ENCODE measurements at places on chromosomes 3 and 15. TPM values are rescaled to one million over a fixed set of nuclear protein-coding genes. Genes with fewer than 3 reads are reported as not detected.
A peak's percentile ranks its signal among the peaks of the same experiment; 100 is the strongest.

Gene LMAN1L
- 2.2 TPM for total RNA-seq

Gene CD86
- 31.2 TPM for total RNA-seq

Gene SLC27A2
- total RNA-seq, result 0.22 TPM

Gene EBLN2
- total RNA-seq, result 9.4 TPM

Gene PEX5L
- total RNA-seq, result not detected

Gene CHRM5
- total RNA-seq, result not detected

Gene GOLGA6A
- total RNA-seq, result not detected

Gene SI
- not detected for total RNA-seq

Gene LRRC31
- not detected for total RNA-seq

DNA sequence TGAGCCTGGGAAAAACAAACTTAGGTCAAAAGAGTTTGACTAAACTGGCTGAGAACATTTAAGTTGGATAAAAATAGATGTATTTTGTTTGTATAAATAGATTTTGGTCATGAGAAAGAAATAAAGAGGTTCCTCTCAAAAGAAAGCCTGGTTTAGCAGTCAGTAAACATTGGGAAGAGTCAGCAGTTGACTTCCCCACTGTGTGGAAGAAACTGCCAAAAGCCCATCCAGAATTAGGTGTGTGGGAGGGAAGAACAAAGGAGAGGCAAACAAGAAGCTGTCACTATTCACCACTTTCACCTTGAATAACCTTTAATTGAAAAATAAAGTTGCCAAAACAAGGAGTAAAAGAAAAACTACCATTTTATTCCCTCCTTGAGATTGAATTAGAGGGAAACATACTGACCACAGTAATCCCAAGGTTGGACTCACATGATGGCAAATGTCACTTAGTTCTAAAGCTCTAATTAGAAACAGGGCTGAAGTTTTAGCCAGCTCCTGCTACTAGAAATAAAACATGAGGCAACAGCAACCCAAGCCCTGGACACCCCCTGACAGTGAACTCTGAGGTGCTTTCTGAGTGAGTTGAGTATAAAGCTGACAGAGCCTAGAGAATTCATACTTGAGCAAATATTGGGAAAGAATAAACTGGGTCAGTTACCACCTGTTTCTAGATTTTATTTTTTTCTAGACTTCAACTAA is 139.3 kb downstream of the SERPINI1 start:
- DNase-seq, result no peak

- DNase-seq, result no peak
Observed at GRCh38 chr15:37220949-37221670, 120.8 kb upstream of the MEIS2 start.

- no peak for DNase-seq
Observed at GRCh38 chr15:35104526-35105147, 19.5 kb upstream of the NANOGP8 start.

DNA sequence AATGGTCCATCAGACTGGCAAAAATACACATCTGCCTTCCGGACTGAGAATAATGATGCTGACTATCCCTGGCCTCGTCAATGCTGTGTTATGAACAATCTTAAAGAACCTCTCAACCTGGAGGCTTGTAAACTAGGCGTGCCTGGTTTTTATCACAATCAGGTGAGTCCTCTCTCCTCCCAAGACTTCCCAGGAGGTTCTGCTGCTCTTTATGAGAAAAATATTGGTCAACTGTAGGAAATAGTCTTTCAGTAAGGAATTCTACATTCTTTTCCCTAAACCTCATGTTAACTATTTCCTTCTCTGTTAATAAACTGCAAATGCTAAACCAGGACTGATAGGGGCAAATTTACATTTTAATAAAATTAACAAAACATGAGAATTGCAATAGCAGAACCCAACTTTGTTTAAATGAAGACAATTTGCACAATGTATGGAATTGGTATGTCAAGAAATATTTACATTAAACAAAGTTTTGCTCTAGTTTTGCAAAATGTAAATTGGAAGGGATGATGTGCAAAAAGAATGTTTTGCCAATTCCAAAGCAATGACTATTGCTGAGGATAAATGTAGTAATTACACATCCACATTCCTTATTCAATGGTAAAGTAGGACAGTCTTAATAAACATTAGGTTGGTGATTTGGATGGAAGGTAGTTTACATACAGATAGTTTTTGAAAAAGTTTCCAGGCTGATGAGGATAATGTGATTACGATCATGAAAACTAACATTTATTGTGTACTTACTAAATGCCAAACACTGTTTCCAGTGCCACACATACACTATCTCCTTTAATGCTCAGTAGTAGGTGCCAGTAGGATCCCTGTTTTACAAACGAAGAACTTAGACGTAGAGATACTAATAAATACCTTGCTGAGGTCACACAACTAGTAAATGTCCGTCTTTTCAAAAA is 21.1 kb downstream of the UPK1B start:
- DNase-seq, result no peak

GRCh38 chr15:84033793-84034553 is 201.6 kb upstream of the GOLGA6L4 start:
- no peak for DNase-seq

GRCh38 chr3:62242831-62243509 is 130.4 kb downstream of the FEZF2 start:
- no peak for DNase-seq

DNA sequence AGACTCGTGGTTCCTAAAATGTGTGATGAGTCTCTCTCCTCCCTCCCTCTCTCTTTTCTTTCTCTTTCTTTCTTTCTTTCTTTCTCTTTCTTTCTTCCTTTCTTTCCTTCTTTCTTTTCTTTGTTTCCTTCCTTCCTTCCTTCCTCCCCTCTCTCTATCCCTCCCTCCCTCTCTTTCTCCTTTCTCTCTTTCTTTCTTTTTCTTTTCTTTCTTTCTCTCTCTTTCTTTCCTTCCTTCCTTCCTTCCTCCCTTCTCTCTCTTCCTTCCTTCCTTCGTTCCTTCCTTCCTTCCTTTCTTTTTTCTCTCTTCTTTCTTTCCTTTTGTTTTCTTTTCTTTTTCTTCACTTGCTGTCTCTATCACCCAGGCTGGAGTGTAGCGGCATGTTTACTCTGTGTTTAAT is 290.8 kb downstream of the NFKBIZ start:
- no peak for DNase-seq

DNA sequence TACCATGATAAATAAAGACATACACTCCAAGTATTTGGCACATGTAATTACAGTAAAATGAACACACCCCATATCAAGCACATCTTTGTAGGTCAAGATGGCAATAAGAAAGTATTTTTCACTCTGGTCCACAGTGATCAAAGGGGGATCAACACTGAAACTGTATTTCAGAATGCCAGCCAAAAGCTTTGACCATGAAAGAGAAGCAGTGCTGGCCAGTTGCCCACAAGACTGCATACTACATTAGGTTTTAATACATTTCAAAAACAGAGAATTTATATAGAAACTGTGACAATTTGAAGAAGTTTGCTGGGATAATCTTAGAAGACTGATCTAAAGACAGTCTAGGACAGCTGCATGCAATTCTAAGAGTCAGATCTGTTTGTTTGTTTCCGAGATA is 1035.3 kb downstream of the FHIT start:
- DNase-seq, result no peak

DNA sequence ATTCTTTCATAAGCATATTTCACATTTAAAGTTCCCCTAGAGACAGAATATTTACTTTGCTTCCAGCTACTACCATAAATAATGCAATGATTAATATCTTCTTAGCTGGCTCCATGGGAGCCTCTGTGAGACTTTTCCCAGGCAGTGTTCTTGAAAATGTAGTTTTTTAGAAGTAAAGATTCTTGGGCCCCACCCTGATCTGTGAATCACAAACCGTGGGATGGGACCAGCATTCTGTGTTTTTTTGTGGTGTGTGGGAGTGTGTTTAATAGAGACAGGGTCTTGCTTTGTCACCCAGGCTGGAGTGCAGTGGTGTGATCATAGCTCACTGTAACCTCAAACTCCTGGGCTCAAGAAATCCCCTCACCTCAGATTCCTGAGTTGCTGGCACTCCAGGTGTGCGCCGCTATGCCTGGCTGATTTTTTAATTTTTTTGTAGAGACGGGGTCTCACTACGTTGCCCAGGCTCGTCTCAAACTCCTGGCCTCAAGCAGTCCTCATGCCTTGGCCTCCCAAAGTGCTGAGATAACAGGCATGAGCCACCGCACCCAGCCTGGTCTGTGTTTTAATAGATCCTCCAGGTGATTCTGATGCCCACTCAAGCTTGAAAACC is 83.0 kb downstream of the KLHL25 start:
- no peak for DNase-seq

- no peak for DNase-seq
Observed at GRCh38 chr3:51874411-51874810, 990 bp downstream of the IQCF5 start.

- peak; percentile 32 for DNase-seq
Observed at GRCh38 chr15:66252685-66253417, 699 bp downstream of the MEGF11 start.

DNA sequence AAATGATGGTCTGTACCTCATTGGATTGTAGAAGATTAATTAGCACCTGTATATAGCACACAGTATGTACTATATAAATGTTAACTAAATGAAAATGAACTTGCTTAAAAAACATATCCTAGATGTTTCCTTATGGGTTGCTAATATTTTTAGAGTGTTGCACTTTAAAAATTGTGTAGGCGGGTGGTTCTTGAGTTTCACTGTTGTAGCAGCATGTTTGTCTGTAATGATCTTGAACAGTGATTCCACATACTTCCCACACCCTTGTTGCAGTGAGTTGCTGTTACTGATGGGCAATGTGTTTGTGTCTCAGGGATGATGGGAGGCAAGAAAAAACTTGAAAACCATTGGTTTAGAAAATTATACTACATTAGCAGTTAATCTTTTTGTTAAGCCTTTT is 22.0 kb downstream of the USP3 start:
- no peak for DNase-seq

GRCh38 chr3:61828184-61828874 is 267.0 kb downstream of the PTPRG start:
- no peak for DNase-seq

DNA sequence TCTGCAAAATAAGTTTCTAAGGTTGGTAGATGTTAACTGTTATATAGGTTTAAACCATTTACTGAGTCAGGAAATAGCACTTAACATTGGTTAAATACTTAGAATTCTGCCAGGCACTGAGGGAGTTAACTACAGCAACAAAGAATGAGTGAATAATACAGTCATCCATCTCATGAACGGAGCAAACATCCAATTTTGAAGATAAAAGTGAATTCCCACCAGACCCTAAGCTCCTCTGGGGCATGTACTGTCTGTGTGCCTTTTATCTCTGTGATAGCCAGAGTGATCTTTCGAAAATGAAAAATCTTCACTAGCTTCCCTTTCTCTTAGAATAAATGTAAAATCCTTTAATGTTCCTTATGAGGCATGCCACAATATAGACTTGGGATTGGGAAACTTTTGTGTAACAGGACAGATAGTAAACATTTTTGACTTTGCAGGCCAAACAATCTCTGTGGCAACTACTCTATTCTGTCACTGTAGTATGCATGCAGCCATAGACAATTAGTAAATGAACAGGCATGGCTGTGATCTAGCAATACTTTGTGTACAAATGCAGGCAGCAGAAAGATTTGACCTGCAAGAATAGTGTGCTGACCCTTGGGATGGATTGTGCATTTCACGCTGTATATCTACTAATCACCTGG is 294.5 kb upstream of the LMCD1 start:
- no peak for DNase-seq

- no peak for DNase-seq
Observed at GRCh38 chr3:86481031-86481430, 509.9 kb downstream of the VGLL3 start.

- DNase-seq, result no peak
Observed at GRCh38 chr3:83523470-83524073, 1435.2 kb upstream of the CADM2 start.

GRCh38 chr3:82011336-82011735 is 249.9 kb upstream of the GBE1 start:
- DNase-seq, result no peak

- no peak for DNase-seq
Observed at GRCh38 chr3:46324036-46324435, 29.9 kb upstream of the CCR2 start.

DNA sequence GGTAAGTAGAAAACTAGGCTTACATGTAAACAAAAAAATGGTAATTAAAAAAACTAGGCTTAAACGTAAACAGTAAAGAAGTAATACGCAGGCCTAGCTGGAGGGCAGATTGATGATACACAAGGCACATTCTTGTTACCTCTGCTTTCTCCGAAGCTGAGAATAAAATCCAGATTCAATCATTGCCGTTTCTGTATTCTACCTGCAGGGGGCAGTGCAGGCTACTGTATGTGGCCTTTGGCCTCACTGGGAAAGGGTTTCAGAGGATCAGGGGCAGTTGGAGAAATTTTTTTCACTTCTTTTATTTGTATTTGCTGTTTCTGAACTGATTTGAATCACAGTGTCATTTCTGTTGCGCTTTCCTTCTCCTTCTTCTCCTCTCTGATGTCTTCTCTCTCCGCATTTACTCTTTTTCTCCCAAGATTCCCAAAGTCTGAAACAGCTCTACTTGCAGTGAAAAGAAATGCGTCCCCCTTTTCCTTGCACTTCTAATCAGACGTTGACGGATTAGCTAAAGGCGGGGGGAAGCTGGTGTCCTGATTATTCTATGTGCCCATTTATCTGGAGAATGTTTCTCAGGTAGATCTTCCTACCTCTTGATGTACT is 67.1 kb upstream of the MCTP2 start:
- DNase-seq, result no peak

GRCh38 chr3:16789344-16790120 is 95.2 kb upstream of the PLCL2 start:
- DNase-seq, result no peak

GRCh38 chr3:133472242-133472641 is 72.4 kb downstream of the BFSP2 start:
- DNase-seq, result no peak

- no peak for DNase-seq
Observed at GRCh38 chr3:128480717-128481437, 12.1 kb downstream of the GATA2 start.

DNA sequence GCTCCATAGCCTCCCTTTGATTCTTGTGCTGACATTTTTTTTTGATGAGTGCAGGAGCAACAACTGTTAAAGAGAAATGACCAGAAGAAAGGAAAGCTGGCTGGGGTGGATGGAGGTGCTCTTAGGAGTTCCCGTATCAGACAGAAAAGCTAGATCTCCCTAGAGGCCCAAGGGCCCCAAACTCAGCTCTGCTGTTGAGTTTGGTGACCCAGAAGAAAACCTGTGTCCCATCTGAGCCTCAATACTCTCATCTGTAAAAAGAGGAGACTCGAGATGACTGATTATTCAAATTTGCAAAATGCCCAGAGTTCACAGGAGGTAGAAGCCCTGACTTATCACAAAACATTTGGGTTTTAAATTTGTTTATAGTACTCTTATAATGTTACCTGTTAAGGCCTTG is 142.4 kb downstream of the TIGIT start:
- no peak for DNase-seq

- no peak for DNase-seq
Observed at GRCh38 chr3:58358092-58358491, 25.4 kb downstream of the PXK start.

DNA sequence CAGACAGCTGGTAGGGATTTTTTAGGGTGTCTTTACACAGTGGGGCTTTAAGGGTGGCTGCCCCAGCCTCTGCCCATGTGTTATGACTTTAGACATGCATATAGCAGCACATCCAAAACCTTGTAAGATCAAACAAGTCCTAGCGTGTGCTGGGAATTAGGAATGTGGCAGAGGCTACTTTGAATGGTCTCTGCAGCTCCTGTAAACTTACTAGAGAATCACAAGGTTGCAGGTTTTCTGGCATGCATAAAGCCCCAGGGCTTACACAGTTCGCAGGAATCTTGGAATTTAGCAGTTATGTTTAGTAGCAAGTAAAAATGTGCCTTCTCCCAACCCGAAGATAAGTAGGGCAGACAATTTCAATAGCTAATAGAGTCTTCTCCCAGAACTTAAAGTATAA is 46.9 kb upstream of the COL6A6 start:
- no peak for DNase-seq

- no peak for DNase-seq
Observed at GRCh38 chr3:129252748-129253147, 3.3 kb downstream of the COPG1 start.

All from activated B cell treated with CpG ODN at 0.5 μM for 24 hours (primary cell).